ENCODE measurements at places on chromosomes 2 and 18.
A peak's percentile ranks its signal among the peaks of the same experiment; 100 is the strongest.

- no peak for DNase-seq
Observed at GRCh38 chr2:39515897-39516346, 78.8 kb upstream of the MAP4K3 start.

DNA sequence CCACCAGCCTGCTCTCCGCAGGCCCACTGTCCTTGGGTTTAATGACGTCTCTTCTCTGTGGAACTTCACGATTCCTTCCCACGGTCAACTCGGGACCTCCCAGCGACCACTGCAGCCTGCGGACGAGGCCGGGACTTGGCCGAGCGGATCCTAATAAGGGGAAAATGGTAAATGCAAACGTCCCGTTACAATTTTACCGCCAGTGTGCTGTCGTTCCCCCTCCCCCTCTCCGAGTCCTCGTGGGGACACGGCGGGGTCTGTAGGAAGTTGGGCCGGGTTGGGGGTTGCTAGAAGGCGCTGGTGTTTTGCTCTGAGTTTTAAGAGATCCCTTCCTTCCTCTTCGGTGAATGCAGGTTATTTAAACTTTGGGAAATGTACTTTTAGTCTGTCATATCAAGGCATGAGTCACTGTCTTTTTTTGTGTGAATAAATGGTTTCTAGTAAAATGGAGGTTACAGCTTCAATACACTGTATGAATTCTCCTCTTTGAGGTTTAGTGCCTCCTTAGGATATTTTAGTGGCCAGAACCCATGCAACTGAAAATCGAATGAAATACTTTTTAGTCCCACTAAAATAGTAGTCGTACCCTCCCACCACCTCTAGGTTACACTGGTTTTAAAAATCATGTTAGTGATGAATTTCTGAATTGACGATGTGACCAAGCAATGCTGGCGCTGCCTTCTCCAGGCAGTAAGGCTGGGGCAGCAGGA, 2.3 kb downstream of the HOXD11 start:
- peak; percentile 62 for DNase-seq

DNA sequence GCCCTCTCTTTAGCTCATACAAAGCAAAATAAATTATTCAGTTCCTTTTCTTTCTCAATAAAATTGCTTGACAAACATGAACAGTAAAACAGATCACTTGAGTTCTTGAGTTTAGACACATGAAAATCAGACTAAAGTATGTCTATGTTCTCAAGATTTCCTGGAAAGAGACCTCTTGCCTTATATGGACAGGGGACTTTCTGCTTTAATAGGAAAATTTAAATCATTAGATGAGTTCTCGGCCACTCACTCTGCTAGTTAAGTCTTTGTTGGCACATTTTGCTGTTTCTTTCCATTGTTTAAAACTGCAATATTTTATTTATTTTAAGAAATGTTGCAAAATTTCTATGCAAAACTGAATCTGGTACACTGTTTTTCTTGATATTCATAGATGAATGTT, 207.8 kb downstream of the RND3 start:
- DNase-seq, result no peak

GRCh38 chr2:156576005-156576404, 139.8 kb downstream of the GPD2 start:
- no peak for DNase-seq

DNA sequence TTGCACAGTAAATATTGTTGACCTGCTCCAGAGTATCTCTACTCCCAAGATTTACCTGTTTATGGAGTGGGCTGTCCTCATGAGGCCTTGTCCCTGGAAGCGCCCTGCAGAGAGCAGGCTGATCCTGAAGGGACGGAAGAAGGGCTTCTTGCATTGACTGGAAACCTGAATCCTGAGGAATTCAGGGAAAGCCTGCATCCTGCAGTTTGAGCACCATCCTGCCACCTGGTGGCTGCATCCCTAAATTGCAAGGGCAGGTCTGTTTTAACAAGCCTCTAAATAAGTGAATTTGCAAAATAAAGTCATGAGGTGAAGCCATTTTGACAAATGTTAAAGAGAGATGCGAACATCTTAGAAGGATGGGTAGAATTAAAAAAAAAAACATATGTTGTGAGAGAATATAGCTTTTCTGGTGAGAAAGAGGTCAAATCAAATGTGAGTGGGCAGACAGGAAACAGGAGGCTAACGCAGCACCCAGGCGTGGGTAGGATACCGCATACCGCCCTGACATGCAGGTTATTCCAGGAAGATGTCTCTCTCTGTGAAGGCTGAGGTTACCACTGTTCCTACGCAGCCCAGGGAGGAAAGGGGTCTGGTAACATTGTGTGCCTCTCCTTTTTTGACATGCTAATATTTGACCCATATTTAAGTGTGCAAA, 754.9 kb downstream of the RNF144A start:
- peak; percentile 76 for DNase-seq

- no peak for DNase-seq
Observed at GRCh38 chr2:45332094-45332493, 279.0 kb downstream of the SRBD1 start.

DNA sequence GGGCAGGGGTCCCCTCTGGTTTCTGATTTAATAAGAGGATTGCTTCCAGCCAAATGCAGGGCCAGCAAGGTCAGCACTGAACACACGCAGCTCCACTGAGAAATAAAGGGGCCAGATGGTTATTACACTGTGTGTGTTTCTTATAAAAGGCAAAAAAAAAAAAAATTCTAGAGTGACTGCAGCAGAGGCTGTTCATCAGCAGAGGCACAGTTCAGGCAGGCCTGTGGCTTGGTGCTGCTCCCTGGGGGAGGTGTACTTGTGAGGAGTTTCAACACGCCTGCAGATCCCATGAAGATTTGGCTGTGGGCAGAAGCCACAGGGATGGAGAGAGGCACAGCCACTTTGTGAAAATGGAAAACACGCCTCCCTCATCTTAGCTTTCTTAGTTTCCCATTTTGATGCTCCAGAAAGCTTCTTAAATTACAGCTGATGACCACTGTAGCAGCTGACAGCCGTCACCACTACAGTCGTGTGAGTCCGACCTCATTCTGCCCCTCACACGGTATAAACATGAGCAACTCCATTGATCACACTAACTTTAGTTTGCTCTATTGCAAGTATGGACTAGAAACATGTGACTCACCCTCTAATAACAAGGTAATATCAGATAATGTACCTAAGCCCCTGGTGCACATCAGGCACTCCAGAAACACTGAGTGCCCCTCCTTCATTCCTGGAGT, 726.5 kb upstream of the RAB6C start:
- no peak for DNase-seq

GRCh38 chr2:33214436-33214835, 262.0 kb upstream of the RASGRP3 start:
- no peak for DNase-seq

- DNase-seq, result no peak
Observed at GRCh38 chr2:17441055-17441771, 77.0 kb downstream of the RAD51AP2 start.

GRCh38 chr2:226001716-226002115, 602.2 kb downstream of the NYAP2 start:
- DNase-seq, result no peak

DNA sequence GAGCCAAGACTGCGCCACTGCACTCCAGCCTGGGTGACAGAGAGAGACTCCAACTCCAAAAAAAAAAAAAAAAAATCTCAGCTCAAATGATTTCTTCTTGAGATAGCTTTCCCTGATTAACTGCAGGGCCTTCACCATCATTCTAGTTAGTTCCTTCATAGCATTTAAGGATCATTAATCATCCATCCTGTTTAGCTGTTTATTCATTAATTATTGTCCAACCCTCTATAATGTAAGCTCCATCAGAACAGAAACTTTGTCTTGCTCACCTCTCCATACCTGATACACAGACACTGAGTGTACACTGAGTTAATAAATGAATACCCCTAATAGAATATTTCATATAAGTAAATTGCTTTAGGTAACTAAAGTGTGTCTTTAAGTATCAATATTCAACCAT, 42.2 kb upstream of the ENOSF1 start:
- DNase-seq, result no peak

DNA sequence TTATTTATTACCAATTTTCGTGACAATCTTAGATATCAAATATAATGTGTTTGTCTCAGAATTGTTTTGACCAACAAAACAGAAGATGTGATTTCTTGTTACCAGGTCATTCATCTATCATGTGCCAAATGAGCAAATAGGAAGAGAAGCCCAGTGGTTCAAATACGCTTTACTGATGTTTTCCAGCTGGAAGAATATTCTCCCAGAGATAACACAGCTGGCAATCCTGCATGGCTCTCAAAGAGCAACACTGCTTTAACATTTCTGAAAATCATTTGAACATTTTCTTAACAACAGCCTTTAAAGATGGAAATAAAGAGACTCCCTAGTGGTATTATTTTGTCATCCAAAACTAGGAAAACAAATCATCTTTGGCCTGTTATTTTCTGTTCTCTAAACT, 359.8 kb downstream of the CTNNA2 start:
- DNase-seq, result no peak

- no peak for DNase-seq
Observed at GRCh38 chr2:43082111-43082894, 144.1 kb downstream of the ZFP36L2 start.

GRCh38 chr2:70461414-70461813, 92.2 kb downstream of the TGFA start:
- DNase-seq, result no peak

DNA sequence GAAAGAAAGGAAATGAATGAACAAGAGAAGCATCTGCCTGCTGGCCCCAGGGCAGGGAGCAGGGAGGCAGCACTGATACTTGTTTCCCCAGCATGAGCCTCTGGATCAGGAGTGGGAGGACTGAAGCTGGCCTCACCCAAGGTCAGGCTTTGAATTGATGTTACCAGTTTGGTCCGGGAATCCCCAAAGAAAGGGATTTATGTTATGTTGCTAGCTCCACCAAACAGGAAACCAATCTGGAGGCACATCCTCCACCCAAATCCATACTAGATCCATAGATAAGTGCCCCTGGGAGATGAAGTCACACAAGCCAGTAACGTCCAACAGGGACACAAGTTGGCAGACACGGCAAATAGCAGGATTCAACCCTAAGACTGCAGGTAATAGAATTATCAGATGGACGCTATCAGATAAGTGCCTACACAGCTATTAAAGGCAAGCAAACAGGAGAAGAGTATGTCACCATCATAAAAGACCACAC, 85.9 kb downstream of the MTCL1 start:
- DNase-seq, result no peak

- DNase-seq, result no peak
Observed at GRCh38 chr2:108971661-108972566, 17.1 kb downstream of the EDAR start.

- DNase-seq, result no peak
Observed at GRCh38 chr2:120712180-120712681, 23.4 kb upstream of the GLI2 start.

All from NCI-H526 (cell line).